ENCODE measurements at places on chromosomes 3 and 15.

DNA sequence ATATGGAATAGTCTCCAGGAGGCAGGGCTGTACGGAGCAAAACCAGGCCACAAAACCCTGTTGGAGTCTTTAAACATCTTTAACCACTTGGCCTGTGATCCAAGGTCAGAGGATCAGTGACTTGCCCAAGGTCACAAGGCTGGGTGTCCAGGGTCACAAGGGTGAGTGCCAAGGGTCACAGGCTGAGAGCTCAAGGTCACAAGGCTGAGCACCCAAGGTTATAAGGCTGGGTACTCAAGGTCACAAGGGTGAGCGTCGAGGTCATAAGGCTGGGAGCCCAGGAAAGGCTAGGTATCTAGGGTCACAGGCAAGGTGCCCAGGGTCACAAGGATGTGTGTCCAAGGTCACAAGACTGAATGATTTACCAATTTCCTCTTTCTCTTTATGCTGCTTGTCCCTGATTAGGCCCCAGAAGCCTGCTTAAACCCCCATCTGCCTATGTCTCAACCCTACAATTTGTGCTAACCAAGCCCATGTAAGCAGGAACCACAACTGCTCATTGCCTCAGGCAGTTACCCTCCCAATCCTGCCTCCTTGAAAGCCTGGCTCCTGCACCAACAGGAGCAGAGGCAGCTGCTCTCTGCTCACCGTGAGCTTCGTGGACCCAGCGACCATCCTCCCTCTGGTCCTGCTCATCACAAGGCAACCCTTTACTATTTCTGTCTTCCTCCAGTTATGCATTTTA, 51.5 kb downstream of the MGLL start:
- DNase-seq = no peak

- DNase-seq = no peak
Observed at GRCh38 chr3:185076219-185076618, 76.6 kb downstream of the C3orf70 start.

- DNase-seq = no peak
Observed at GRCh38 chr3:13262493-13263211, 157.5 kb downstream of the NUP210 start.

- no peak for DNase-seq
Observed at GRCh38 chr15:51971032-51971374, 575 bp downstream of the LEO1 start.

DNA sequence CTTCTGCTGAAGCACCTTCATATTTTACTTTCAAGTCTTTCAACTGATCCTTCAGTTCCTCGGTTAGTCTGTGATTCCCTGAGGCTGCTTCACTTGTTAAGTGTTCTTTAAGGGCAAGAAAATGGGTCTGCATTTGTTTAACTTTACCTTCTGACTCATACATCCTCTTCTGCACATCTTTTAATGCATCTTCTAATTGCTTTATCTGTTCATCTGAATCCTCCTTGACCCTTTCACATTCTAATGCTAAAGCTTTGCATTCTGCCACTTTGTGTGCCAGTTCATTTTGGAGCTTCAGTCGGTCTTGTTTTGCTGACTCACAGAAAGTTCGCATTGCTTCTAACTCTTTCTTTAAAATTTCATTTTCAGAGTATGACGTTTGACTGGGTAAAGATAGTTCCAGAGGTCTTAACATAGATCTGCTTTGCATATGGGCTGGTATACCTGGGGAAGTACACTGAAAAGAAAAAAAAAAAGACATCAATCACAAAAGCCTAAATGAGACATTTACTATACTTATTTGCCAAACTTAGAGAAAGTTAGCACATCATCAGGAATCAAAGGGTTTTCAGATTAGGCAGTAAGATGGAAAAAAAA, 94.3 kb downstream of the UACA start:
- DNase-seq = no peak

DNA sequence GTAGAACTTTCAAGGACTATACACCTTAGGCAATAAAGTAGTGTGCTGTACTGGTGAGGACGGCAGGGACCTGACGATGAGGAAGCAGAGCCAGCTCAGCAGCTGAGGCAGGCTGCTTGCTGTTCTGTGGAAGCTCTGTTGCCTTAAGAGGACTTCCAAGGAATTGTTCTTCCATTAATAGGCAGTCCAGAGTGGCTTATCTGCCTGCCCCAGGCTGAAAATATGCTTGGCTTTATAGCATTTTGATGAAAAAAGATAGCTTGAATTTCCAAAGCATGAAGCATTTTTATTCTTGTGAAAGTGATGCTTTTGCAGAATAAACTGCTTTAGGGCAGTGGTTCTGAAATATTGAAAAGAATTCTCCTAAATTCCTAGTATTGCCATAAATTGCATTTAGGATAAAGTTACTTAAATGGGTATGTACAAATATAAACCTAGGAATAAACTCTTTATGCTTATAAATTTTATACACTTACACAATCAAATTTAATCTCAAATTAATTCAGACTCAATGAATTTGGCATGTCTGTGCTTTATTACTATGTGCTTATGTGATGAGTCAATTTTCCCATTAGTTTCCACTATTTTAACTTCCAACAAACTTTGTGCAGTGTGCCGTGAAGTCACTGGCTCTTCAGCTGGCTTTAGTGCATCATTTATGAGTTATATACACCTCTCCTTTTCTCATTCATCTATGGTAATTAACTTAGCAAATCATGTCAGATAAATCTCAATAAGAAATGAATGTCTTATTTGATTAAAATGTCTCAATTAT, 231.0 kb upstream of the RASGRP1 start:
- no peak for DNase-seq

DNA sequence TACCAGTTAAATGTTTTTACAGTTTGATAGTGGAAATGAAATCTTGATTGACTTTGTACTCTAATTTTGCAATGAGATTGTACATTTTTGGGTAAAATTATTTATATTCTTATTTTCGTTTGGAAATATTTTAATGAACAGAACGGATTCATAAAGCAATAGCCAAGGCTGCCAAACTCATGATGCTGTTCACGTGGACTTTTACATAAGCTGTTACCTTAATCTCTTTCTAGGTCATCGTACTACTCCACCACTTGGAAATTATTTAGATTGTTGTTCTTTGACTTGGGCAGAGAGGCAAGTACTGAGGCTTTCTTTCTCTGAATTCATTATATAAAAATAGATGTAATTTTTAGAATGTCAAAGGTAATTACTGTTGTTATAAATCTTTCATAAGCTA, 16.2 kb downstream of the SYNPR start:
- no peak for DNase-seq

- DNase-seq = no peak
Observed at GRCh38 chr15:52636459-52636858, 42.7 kb downstream of the ATOSA start.

DNA sequence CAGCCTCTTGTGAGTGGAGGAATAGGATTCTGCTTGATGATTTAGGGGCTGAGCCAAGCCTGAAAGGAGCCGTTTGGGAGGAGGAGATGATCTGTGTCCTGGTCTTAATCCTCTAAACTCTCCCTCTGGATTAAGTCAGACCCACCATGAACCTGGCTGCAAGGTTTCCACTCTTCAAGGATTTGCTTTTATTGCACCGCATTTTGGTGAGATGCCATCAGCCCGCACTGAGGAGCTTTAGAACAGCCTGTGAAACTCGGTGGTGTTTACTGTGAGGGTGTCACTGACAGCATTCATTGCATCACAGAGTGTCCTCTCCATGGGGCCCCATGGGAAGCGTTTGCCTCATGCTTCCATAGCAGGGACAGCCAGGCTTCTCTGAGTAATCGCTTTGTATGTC, 59.2 kb downstream of the EPHB1 start:
- DNase-seq = no peak
